ENCODE measurements at places on chromosomes 3 and 15.

DNA sequence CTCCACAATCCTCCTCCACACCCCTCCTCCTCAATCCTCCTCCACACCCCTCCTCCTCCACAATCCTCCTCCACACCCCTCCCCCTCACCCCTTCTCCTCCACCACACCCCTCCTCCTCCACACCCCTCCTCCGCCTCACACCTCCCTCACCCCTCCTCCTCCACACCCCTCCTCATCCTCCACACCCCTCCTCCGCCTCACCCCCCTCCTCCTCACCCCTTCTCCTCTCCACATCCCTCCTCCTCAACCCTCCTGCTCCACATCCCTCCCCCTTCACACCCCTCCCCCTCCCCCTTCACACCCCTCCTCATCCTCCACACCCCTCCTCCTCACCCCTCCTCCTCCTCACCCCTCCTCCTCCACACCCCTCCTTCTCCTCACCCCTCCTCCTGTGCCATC is 69.8 kb upstream of the BLM start:
- no peak for DNase-seq

- DNase-seq, result no peak
These were observed 875.4 kb downstream of the ROBO2 start for GRCh38 chr3:77915336-77915735.

- no peak for DNase-seq
These were observed 1218.0 kb downstream of the NSUN3 start for GRCh38 chr3:95280711-95281352.

- DNase-seq, result peak; percentile 15
These were observed 1.6 kb downstream of the SPRED1 start for GRCh38 chr15:38254051-38254883.

GRCh38 chr3:175307642-175308041 is 448.5 kb downstream of the NAALADL2 start:
- DNase-seq, result no peak

DNA sequence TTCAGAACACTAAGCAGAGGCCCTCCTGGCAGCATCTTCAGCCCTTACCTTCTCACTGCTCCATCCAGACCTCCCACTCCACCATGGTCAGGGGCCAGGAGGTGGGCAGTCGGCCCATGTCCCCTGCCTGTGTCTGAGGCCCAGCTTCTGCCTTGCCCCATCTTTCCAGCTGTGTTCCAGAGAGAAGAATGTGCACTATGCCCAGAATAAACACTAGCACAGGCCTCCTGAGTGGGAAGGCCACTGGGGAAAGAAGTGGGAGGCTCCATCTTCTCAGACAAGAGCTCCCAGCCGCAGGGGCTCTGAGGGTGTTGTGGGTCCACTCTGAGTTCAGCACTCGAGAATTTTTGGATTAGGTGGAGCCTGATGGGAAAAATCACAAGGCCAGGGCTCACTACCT is 44.5 kb downstream of the ADCY5 start:
- DNase-seq, result no peak

DNA sequence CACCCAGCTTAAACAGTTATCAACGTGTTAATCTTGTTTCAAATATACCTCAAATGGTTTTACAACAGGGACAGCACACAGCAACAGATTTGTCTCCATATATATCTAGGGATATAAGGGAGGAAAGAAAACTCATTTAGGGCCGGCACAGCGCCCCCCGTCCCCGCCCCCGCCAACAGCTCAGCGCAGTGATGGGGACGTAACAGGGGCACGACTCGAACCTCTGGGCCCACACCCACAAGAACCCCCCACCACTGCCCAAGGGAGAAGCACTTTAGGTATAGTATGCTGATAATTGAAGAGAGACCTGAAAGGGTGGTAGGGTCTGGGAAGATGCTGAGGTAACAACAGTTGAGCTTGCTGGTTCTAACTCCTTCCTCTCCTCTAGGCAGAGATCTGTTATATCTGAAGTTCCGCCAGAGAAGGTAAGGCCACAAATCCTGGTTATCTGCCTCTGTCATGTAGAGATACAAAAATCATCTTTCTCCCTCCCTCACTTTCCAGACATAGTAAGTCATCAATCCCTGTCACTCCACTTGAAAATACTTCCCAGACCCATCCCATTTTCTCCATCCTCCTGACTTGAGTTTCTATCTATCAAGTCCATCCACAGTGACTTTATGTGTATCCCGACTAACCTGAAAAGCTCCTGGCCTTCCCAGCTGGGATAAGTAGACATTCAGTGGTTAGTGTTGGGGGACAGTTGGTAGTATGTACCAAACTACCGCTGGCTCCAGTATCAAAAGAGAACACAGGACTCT is 126.9 kb downstream of the PDZRN3 start:
- DNase-seq, result no peak

- DNase-seq, result no peak
These were observed 363.6 kb downstream of the RORA start for GRCh38 chr15:60865507-60865906.

- DNase-seq, result no peak
These were observed 141.1 kb downstream of the PTPRG start for GRCh38 chr3:61702453-61702852.

DNA sequence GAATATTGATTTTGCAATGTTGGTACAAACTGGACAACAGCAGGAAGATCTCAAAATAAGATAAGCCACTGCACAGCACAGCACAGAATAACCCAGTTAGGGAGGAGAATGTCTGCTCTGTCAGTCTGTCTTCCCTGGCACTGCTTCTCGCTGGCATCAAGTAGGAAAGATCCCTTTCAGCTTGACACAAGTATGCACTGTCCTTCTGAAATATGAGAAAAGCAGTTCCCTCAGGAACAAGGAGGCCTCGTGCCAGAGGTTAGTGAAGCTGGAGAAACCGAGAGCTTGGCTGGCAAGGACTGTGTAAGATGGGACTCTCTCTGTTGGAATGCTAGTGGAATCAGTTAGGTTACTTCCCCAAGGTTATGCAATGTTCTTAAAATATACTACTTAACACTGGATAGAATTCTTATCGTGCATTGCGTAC is 59.1 kb downstream of the FMN1 start:
- DNase-seq, result no peak

DNA sequence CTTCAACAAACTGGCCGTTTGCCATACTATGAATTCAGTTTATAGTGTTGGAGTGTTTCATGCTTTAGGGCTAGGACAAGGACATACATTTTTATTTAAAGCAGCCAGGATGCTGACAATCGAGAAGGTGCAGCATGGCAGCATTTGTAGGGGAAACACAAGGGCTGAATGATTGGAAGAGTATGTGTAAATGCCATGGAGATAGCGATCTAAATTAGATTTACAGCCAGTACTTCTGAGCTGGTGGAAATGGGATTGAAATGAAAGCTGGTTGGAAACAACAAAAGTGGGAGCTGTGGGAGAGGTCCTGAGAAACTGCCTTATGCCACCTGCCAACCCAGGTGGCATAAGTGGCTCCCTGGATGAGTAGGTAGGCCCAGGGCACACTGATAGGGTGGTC is 209.9 kb upstream of the MRPL3 start:
- no peak for DNase-seq

DNA sequence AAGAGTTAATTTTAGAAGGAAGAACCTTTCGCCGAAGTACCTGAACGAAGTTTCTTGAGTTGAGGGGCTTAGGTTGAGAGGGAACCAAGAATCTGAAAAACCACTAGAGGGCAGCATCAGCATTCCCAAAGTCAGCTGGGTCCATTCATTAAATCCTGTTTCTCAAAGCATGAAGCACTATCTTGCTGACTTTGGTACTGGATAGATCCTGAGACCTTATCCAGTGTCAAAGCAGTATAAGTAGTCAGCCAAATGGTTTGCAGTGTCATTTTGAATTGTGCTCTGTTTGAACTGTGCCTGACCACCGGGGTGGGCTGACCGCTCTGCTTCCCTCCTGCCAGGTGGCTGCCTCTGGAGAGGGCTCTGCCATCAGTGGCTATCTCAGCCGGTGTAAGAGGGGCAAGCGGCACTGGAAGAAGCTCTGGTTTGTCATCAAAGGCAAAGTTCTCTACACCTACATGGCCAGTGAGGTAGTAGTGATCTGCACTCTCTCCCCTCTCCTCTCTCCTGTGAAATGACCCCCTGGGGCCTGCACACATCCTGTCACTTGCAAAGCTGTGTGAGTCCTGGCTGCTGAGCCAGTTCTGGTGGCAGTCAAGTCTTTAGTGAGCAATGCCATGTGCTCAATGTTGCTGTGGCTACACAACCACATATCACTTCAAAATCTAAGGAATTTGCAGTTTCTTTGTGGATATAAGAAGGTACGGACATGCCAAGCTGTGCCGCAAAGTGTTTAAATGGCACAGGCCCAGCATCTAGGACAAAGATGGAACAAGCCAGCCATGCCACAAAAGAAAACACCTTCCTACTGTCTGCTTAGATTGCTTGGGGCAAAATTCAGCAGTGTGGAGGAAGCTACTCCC is 21.4 kb upstream of the NR2C2 start:
- DNase-seq, result no peak

- DNase-seq, result peak; percentile 29
These were observed 54.8 kb downstream of the ZBTB20 start for GRCh38 chr3:115092220-115092791.

- DNase-seq, result no peak
These were observed 53.5 kb downstream of the AMOTL2 start for GRCh38 chr3:134320749-134321148.

DNA sequence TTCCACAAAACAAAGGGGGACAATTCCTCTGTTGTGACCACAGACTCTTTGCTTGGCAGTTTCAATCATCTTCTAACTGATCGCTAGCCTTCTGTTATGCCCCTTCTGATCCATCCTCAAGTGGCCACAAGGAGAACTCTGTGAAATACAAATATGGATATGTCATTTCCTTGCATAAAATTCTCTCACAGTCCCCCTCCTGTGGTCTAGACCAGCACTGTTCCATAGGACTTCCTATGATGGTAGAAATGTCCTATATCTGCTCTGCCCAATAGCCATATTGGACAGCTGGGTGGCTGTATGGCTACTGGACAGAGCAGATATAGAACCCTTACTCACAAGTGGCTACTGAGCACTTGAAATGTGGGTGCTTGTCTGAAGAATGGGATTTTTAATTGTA is 25.9 kb upstream of the SNRK start:
- DNase-seq, result no peak

DNA sequence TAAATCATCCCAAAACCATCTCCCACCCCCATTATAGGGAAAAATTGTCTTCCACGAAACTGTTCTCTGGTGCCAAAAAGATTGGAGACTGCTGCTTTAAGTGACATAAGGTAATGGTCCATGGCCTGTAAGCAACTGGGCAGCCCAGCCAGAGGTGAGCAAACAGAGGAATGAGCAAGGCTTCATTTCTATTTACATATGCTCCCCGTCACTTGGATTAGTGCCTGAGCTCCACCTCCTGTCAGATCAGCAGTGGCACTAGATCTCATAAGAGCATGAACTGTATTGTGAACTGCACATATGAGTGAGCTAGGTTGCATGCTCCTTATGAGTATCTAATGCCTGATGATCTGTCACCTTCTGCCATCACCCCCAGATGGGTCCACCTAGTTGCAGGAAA is 1159.8 kb upstream of the ALCAM start:
- no peak for DNase-seq

GRCh38 chr3:173869766-173870165 is 472.2 kb downstream of the NLGN1 start:
- no peak for DNase-seq

- DNase-seq, result no peak
These were observed 10.4 kb downstream of the COL6A6 start for GRCh38 chr3:130527426-130527825.

DNA sequence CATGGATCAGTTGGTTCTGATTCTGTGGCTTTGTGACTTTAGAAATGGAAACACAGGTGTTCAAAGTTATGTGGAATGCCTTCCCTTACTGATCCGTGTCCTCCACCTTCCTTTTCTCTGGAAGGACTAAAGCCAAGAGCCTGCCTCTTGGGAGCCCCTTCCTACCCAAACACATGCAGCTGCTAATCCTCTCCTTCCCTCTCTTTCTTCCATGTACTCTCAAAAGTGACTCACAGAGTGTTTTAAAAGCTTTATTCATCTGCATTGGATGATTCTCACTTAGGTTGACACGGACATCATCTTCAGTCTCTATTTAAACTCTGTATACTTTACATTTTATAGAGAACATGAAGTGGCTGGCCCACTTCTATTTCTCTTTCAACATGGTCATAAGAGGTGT is 856.5 kb upstream of the ARPP21 start:
- DNase-seq, result no peak

DNA sequence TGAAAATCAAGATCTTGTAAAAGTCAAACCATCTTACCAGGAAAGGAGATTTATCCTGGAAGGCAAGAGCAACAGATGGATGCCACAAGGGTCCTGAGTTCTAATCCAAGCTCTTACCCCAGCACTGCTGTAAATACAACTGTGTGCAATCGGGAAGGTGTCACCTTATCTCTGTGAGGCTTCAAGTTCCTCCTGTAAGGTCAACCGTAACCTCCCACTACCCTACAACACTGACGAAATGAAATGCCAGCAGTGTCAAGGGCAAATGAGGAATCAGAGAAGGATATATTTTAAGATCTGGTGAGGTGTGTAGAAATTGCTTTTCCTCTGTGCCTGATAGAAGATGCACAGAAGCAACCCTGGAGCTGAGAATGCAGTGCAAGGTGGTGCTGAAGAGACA is 207.8 kb downstream of the NTRK3 start:
- no peak for DNase-seq

DNA sequence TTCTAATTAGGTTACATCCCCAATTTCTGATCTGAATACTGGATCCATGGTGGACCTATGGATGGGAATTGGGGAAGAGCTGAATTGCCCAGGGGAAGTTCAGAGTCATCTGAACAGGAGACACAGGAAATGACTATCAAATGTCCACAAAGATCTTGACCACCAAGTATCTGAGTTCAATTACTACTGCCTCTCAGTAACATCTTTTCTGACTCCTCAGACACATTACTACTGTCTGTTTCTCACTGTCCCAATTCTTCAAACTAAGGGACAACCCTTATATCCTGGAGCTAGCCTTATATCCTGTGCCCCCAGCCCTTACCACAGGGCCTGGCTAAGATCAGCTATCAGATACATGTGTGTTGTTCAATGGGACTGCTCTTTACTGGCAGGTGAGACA is 10.1 kb upstream of the IREB2 start:
- DNase-seq, result no peak

- DNase-seq, result no peak
These were observed 131.6 kb downstream of the AQP9 start for GRCh38 chr15:58269455-58270414.
